KBM-7 (cell line): ENCODE measurements at places on chromosomes 4 and X.

DNA sequence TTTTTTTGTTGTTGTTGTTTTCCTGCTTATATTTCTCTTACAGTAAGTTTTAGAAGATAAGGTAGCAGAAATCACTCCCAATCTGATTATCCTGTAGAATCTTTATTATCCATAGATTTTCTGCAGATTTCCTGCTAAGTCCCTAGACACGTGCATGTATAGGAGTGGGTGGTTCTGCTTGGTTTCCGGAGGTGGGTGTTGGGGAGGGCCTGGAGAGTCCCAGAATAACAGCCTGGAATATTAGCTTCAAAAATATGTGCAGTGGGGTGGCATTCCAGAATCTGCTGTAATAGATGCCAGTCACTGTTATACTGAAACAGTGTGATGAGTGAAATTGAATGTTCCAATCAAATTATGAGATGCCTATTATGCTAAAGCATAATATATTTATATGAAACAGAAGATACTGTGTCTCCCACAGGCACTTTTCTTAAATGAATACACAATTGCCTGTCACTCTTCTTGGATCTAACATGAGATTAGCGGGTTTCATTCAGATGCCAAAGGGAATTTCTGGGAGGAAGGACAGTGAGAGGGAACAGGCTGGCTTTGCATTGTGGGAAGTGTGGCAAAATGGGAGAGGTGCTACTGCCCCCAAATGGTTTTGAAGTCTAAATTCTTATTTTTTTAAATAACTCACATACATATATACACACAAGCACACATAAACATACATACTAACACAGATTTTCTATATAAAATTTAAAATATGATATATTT, 37.6 kb downstream of the C4orf50 start:
- DNase-seq: no peak

DNA sequence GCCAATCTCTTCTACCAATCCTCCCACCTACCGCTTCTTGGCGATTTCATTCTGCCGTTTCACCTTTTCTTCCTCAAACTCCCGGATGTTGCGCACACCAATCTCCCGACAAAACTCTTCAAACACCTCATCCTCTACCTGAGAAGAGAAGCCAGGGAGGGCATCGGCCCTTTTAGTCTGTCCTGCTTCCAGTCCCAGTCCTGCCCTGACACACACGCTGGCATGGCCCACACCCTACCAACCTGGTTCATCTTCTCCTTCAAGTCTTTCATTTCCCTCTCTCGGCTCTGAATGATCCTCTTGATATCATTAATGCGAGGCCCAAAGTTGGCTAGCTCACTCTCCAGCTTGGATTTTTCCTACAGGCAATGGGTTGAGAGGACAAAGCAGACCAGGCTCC, 18.9 kb downstream of the SMC1A start:
- no peak for DNase-seq

DNA sequence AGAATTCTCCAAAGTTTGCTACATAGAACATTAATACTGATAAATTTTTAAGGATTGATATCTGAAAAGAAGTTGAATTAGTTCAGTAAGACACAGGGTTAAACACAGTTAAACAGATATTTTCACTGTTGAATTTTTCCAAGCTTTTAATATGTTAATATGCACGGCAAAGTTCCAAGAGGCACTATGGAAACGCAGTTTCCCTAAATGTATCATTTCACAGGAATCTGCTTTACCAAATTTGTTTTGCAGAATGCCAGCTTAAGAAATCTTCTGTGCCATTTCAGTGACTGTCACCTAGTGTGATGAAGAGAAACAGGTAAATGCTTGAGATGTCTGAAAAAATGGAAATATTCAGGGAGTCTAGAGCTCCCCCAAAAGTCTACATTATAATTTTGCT, 395.9 kb upstream of the GRIA3 start:
- no peak for DNase-seq

DNA sequence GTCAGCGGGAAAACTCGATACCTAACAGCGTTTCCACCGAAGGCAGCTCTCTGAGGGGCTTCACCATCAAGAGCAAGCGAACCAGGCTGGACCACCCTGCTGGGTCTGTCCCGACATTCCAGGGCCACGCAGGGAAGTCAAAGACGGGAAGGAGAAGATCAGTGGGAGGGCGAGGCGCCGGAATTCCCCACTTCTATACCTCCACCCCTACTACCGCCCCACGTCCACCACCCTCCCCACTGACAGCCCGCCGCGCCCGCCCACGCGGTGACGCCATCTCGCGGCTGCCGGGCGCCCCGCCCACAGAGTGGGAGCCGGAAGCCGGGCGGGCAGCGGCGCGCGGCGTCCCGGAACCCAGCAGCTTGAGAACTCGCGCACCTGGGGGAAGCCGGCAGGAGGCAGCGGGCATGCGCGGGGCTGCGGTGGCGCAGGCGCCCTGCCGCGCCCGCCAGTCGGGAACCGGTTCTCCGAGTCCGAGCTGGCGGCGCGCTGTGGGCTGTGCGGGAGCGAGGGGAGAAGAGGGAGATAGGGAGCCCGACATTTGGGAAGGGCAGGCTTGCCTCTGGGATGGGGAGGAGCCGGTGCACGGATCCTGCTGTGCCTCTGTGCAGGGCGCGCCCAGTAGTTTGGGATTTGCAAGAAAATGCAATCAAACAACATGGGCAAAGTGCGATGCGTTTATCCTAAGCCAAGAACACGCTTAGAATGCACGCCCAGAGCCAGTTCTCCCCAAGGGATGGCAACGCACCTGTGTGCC, 3.2 kb upstream of the STIM2 start:
- peak; percentile 75 for DNase-seq

GRCh38 chrX:69504626-69505612, 793 bp downstream of the NALF2 start:
- DNase-seq: no peak

GRCh38 chrX:154430916-154431315, 2.4 kb downstream of the ATP6AP1 start:
- DNase-seq: no peak

- no peak for DNase-seq
Measured at GRCh38 chr4:127781300-127782024, 660 bp upstream of the HSPA4L start.

DNA sequence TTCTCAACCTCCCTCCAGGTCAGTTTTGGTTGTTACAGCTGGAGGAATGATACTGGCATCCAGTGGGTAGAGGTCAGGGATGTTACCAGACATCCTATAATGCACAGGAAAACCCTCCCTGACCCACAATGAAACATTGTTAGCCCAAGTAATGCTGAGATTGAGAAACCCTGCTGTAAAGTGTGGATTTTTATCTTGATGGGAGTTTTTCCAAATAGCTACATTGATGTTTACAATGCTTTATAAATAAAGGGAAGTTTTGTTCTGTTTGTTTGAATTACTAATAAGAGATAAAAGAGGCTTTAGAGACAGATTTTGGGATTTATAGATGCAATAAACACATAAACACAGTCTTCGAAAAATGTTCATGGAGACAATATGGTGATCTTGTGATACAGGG, 194.0 kb upstream of the NUDT6 start:
- no peak for DNase-seq

- no peak for DNase-seq
Measured at GRCh38 chrX:8520791-8521190, 56.2 kb downstream of the VCX3B start.

DNA sequence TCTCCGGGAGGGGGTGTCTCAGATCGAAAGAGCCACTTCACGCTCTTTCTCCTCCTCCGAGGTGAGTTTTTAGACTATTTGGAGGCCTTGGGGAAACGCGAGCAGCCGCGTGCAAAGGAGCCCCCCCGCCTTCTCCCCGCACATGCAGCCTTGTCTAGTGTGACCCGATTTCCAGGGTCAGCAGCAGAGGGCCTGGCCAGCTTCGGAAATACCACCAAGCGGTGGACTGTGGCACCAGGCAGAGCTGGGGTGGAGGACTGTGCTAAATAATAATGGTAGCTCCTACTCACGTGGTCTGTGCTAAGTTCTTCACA, 79.3 kb upstream of the BCOR start:
- no peak for DNase-seq

DNA sequence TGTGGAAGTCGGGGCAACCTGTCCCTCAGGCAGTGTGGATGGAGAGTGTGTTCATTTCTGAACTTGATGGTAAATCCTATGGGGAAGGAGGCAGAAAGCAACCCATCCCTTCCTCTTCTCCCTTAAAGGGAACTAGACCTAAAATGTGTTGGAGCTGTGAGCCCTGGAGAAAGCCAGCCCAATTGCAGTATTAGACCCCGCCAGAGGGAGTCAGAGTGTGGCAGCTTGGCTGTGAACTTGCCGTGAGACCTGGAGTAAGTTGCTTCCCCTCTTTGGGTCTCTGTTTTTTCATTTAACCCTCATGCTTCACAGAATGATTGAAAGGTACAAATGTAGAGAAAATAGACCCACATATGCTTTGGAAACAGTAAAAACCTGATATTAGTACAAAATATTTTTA, 108.7 kb upstream of the PAK3 start:
- peak; percentile 35 for DNase-seq

DNA sequence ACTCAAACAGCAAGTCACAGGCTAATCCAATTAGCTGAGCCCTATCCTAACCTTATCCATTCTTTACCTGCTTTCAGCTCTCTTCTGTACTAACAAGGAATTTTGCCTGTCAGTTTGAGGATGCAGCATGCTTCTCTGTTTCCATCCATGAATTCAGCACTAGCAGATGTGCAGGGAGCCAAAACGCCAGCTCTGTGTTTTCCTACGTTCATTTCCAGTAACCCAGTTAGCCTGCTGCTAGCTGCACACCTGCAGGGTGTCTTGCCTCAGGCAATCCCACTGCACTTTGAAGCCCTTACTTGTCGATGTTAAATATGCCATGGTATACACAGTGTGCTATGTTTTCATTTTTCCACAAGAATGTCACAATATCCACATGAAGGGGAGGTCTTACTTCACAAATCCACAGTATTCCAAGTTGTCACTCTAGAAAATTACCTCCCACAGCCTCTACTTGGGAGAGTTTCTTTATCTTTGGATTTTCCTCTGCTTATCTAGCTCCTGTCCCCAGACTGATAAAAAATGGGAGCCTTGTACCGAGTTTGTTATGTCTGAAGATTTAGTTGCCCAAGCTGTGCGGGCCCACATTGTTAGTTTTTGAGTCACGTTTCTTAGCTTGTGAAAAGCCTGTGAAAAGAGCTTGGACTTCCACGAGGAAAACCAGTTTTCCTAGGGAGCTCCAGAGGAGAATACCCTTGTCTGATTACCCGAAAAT, 127.6 kb upstream of the HHIP start:
- no peak for DNase-seq

- no peak for DNase-seq
Measured at GRCh38 chr4:8410066-8410625, 30.4 kb downstream of the ACOX3 start.
